Kidney epithelial cell (primary cell): ENCODE measurements at places on chromosomes 11 and 22.

GRCh38 chr11:70128435-70128906, 50.4 kb downstream of the ANO1 start:
- DNase-seq = no peak

DNA sequence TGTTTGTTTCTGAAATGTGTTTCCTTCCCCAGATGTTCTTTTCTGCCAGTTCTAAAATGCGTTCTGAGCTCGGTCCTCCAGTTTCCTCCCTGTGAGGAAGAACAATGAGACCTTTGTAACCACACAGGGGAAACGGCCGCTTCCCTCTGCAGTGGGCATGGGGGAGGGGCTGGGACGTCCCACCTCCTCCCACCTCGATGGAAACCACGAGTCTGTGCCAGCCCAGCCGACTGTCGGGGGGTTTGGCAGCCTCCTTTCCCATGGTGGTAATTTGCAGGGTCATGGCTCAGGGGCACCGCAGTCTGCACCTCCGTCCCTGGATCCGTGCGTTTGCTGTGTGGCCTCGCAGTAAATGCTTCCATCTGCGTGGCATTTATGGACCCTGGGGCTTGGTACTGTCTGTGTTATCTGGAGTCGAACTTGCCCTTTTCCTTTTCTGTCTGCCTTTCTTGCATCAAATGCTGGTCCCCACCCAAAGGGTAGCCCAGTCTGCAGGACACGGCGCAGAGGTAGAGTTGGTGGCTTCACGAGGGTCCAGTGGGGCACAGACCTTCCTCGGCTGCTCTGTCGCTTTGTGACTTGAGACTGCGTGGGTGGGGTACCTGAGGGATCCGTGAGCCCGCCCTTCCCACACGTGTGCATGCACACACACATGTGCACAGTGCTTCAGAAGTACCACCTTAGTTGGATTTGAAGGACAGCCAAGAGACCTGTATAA, 16.1 kb downstream of the LRP5 start:
- DNase-seq = no peak

GRCh38 chr11:63274776-63275175, 31.4 kb upstream of the SLC22A25 start:
- no peak for DNase-seq

GRCh38 chr11:33151399-33151798, 9.9 kb downstream of the CSTF3 start:
- DNase-seq = no peak

DNA sequence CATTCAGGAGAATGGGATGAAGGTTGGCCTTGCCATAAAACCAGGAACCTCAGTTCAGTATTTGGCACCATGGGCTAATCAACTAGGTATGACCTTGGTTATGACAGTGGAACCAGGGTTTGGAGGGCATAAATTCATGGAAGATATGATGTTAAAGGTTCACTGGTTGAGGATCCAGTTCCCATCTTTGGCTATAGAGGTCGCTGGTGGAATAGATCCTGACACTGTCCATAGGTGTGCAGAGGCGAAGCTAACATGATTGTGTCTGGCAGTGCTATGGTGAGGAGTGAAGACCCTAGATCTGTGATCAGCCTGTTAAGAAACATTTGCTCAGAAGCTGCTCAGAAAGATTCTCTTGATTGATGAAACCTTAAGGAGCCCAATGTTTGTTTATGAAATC, 5.7 kb downstream of the NF2 start:
- DNase-seq = no peak

DNA sequence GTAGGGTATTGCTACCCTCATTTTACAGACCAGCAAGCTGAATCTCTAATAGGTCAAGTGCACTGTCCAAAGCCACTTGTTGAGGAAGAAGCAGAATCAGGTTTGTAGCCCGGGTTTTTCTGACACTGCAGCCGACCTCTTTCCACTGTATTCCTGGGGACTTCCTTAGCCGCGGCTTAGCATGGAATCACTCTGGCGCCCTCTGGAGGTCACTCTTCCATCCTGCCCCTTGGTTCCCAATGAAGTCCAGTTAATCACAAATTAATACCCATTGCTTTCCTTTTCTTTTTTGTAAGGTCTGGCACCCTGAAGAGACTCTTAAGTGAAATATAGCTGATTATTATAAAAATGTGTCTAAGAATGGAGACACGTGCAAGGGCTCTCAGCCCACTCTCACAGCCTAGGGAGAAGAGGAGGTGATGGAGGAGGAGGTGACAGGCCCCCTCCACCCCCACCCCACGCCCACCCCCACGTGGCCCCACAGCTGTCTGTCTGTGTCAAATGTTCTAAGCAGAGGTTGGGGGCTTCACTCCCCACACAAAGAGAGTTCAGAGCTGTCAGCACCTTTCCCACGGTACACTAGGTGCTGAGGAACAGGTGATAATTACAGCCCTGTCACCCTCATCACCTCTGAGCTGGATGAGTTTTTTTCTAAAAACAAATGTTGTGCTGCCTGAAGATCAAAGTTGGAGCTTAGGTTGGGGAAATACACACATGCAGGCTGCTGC, 57.7 kb upstream of the DRD2 start:
- DNase-seq = peak; percentile 29

GRCh38 chr11:13052130-13052571, 43.0 kb downstream of the RASSF10 start:
- no peak for DNase-seq

- DNase-seq = no peak
Measured at GRCh38 chr11:2205981-2206690, 34.5 kb upstream of the TH start.

- DNase-seq = peak; percentile 39
Measured at GRCh38 chr11:103682318-103683184, 353.9 kb upstream of the DDI1 start.

- no peak for DNase-seq
Measured at GRCh38 chr11:120183701-120184141, 27.1 kb upstream of the OAF start.

DNA sequence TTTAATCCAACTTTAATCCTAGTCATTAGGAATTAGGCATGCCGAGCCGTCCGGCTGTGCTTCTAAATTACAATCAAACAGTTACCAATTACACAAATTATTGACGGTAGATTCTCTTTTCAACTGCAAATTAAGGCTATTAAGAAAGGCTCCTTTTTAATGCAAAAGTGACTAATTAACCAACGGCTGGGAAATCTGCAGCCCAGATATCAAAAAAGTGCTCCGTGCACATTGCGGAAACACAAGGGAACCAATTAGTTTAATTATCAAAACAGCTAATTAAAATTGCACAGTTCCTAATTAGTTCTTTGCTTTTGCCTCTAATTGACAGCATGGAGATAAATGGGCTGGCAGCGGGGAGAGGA, 19.4 kb upstream of the LMO1 start:
- DNase-seq = no peak

GRCh38 chr11:104665641-104666040, 232.6 kb downstream of the CASP12 start:
- DNase-seq = no peak

DNA sequence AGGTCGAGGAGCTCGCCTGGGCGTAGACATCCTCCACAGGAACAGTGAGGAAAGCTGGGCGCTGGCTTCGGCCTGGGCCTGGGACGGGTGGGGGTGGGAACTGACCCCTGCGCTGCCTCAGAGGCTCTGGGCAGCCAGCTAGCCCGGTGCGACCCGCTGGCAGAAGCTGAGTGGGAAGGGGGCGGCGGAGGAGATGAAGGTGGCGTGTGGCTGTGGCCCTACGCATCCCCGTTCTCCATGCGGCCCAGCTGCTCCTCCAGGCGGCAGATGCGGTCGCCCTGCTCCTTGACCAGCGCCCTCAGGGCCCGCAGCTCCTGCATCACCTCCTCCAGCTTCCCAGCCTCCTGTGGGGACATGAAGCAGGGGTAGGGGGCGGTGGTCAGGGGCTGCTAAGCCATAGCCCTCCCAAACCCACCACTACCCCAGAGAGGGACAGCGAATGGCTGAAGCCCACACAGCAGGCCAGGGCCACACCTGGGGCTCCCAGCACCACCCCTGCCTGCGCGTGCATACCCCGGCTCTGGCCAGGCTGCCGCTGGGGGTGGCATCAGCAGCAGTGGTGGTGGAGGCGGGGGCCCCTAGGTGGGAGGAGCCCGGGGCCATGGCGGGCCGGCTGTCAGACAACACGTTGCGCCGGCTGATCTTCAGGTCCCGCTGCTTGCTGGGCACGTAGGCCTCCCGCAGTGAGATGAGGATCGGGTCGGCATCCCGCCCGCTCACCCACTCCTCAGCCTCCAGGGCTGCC, 848 bp upstream of the PTPRCAP start:
- DNase-seq = no peak

DNA sequence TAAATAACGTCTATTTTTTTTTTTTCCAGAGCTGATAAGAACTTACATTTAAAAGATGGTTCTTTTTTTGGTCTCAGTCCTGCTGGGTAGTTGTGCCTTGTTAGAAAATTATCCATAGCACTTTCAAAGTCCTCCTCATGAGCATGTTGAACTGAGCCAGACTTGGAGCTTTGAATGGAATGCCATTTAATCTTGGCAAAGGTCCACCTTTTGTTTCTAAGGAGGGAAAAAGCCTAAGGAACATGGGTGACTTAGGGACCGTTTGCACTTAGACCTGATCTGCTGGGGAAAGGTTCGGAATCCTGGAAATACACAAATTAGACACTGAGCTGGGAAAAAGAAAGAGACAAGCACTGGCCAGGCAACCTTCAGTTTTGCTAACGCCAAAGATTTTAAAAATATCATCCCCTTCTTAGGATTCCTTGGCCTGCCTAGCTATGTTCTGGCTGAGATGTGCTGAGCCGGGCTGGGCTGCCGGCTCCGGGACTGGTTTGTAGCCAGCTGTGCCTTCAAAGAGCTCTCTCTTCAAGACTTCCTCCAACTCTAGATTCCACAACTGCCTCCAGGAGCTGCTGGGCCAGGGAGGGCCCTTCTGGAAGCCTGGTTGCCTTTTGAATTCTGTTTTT, 67.4 kb downstream of the ENDOD1 start:
- no peak for DNase-seq

DNA sequence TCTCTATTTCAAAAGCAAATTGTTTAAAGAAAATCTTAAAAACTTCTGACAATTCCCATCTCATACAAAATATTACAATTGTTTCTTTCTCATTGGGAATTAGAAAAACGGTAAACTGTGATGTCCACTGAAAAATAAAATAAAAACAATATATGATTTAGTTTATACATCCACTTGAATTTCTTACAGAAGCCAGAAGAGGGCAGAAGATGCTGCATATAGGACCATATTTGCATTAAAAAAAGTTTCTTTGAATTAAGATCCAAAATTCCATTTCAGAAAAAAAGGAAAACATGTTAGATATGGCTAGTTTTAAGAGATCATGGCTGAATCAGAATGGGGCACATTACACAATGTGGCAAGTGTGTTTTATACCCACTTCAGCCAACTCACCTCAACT, 39.3 kb upstream of the LRRC4C start:
- DNase-seq = no peak

DNA sequence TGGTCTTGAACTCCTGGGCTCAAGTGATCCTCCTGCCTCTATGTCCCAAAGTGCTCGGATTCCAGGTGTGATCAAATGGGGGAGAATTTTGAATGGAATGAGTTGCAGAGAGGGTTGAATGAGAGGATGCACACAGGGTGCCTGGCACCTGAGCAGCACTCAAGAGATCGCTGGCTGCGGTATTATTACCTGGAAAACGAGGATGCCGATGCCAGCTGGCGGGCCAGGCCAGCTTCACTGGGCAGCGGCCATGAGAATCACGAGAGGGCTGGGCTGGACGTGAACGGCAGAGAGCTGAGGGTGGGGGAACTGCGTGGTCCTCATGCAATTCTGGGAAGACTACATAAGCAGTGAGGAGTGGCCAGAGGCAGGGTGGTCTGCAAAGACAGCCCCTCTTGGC, 2.9 kb downstream of the MGAT3 start:
- no peak for DNase-seq

- peak; percentile 92 for DNase-seq
Measured at GRCh38 chr11:34344768-34345539, 12.9 kb downstream of the ABTB2 start.

DNA sequence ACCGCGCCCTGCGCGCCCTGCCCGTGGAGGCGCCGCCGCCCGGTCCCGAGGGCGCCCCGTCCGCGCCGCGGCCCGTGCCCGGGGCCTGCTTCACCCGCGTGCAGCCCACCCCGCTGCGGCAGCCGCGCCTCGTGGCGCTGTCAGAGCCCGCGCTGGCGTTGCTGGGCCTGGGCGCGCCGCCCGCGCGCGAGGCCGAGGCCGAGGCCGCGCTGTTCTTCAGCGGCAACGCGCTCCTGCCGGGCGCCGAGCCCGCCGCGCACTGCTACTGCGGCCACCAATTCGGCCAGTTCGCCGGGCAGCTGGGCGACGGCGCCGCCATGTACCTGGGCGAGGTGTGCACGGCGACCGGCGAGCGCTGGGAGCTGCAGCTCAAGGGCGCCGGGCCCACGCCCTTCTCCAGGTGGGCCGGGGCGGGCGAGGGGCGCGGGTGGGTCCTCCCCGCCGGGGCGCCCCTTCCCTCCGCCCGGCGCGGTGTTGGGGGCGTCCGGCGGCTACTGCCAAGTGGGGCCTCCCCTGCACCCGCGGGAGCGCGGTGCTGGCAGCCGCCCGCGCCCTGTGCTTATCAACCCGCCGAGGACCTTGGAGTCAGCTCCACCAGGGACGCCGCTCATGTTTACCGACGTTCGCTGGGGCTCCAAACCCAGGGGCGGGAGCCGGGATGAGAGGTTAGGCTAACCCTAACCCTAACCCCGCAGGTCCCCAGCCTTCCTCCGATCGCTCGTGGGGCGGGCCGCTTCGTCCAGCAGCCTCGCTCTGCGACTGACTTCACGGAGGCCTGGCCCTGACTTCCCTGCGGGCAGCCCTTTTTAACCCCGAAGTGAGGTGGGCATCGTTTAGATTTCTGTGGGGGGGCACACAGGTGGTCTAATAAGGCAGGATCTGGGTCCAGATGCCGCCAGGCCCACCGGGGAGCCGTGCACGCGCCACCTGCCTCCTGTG, 649 bp downstream of the SELENOO start:
- DNase-seq = no peak

- no peak for DNase-seq
Measured at GRCh38 chr11:94546886-94547285, 3.2 kb downstream of the FUT4 start.

GRCh38 chr11:122317305-122317704, 201.3 kb upstream of the BLID start:
- DNase-seq = no peak
